ENCODE measurements at places on chromosomes 4 and X.

DNA sequence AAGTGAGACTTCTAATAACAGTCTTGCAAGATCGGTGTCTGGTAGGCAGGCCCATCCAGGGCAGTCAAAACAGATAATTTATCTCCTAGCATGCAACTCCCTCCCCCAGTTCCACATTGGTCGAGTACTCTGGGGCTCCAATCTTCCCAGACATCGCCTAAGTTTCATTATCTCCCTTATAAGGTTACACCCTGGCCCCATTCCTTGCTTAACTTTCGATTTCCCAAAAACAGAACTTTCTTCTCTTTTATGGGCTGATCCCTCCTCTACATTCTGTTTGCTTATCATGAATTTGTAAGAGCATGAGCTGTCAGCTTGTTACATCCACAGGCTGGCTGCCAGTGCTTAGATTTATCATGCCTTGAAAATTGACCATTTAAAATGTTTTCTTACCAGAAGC lies 471.3 kb downstream of the TECRL start:
- no peak for DNase-seq

DNA sequence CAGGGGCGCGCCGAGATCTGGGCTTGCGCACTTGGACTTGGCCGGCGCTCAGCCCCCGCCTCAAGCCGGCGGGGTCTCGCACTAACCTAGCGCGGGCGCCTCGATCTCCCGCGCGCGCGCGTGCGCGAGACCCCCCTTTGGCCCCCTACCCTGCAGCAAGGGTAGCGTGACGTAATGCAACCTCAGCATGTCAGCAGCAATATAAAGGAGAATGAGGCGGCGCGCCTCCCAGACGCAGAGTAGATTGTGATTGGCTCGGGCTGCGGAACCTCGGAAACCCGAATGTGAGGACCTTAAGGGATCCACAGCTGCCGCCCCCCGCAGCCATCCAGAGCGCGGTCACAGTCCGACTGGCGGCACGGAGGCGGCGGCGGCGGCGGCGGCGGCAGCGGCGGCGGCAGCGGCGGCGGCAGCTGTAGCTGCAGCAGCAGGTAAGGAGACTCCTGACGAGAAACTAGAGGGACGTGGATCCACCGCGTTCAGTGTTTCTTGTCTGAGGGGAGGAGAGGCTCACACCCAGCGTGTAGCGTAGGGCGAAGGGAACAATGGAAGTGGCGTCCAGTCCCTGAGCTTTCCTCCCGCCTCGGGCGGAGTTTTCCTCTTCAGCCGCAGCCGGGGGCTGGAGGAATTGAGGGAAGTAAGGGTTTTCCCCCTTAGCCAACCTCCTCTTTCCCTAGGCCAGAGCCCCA lies at the start of the genes SATL1 and ZNF711:
Gene SATL1, minus strand, starts transcription at position 19 of the 689 bp plus-strand sequence. CDS start 134,811 bp downstream, outside the sequence.
Gene ZNF711, plus strand, starts transcription at position 231 of the 689 bp plus-strand sequence. CDS start 3,582 bp downstream, outside the sequence.
- peak; percentile 16 for DNase-seq

DNA sequence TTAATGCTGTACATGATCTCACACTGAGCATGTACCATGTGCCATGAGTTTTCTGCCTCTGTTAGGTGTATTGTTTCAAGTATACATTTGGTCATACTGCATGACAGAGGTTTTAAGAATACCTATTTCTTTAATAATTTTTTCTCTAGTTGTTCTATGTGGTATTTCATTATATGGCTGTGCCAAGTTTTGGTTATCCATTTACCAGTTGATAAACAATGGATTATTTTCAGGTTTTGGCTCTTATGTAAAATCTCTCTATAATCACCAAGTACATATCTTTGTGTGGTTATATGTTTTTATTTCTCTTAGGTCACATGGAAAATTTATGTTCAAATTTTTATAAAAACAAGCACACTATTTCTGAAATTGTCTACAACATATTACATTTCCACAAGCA lies 221.9 kb downstream of the GPM6A start:
- no peak for DNase-seq

- no peak for DNase-seq
Measured at GRCh38 chrX:134622813-134623185, 35.5 kb downstream of the PLAC1 start.
